ENCODE measurements at places on chromosomes 7 and 10. TPM values are rescaled to one million over a fixed set of nuclear protein-coding genes. Genes with fewer than 3 reads are reported as not detected.

- H3K27me3 ChIP-seq: no peaks in the 10 kb centered on the region
- no peak overlapping the region for H3K4me3 ChIP-seq
- no peaks in the 10 kb centered on the region for H3K4me1 ChIP-seq
These were observed 24.0 kb upstream of the CNPY1 start for GRCh38 chr7:155570171-155570958.

DNA sequence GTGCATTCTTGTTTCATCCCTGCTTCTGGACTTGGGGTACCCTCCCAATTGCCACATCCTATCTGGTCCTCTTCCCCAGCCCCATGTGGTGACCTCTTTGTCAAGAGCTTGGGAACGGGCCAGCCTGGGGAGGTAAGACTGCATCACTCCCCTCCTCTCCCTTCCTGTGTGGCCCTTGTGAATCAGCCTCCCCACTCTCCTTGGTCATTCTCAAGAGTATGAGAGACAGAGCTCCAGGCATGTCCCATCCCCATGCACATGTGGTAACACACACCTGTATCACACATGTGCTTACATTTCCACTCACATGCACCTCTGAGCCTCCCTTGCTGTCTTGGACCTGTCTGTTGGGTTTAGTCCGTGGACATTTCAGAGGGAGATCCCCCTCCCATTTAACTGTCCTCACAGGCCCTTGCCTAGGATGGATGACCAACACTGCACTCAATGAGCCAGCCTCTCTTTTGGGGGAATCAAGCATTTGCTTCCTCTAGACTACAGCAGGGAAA, 2.6 kb downstream of the MRPL43 start:
- no peak overlapping the region for H3K27ac ChIP-seq
- H3K36me3 ChIP-seq: no peaks in the 10 kb centered on the region
- peaks cover 24% of the 10 kb centered on the region for H3K4me1 ChIP-seq

TNRC18 gene
- 112 TPM for total RNA-seq

DNA sequence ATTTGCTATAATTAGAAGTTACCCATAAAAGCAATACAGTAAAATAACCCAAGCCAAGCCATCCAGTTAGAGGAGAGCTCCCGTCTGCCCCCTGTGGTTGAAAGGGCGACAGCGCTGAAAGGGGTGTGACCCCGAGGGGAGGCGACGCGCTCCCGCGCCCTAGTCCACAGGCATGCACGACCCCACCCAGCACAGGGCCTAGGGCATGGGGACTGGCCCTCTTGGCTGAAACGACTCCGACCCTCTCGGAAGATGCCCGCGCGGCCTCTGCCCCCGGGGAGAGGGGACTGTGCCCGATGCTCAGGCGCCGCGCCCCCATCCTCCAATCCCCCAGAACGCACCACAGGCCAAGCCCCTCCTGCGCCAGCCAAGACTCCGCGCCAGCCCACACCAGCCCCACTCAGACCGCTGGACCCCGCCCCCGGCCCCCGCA, 64.0 kb downstream of the CSGALNACT2 start:
- no peaks in the 10 kb centered on the region for H3K36me3 ChIP-seq
- H3K27ac ChIP-seq: no peak overlapping the region

H2BK1 gene
- not detected for total RNA-seq

TBXAS1 gene
- total RNA-seq: 32.3 TPM

PMPCB gene
- 48.2 TPM for total RNA-seq

TAC1 gene
- 3.1 TPM for total RNA-seq

DNA sequence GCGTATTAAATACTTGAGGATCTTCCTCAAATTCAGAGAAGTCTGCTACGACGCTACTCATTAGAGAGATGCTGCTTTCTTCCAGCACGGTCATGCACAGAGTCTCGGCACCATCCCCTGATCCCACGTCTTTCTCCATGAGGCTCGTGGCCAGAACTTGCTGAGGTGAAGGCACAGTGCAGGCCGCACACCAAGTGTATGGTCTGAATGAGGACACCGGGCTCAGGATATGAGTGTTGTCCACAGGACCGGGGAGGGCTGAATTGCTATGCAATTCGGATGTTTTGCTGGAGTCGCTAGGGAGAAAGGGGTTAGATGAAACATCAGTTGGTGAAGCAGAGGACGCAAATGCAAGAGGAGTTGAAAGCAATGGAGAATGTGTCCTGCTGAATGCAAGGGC, 63.0 kb downstream of the KIAA1549 start:
- no peaks in the 10 kb centered on the region for H3K36me3 ChIP-seq
- H3K27ac ChIP-seq: no peak overlapping the region
- no peak overlapping the region for H3K4me3 ChIP-seq

DNA sequence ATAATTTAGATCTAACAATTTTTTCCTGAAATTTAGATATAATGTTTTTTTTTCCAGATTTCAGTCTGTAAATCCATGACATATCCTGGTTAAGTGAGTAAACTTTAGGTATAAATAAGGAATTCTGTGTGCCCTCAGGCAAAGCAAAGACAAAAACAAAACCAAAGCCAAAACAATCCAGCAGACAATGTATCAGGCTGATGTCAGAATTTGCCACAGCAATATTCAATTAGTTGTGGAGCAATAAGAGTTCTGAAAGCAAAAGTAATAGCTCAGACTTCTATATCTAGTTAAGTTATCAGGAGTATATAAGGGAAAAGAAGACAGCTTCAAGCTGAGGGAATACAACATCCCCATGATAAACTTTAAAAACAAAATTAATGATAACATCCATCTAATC, 82.0 kb downstream of the MKX start:
- H3K27ac ChIP-seq: no peak overlapping the region
- no peaks in the 10 kb centered on the region for H3K4me1 ChIP-seq
- H3K36me3 ChIP-seq: no peaks in the 10 kb centered on the region
- no peak for DNase-seq
